ENCODE measurements at places on chromosomes 6 and 20.

GRCh38 chr6:138517635-138518034 is 18.3 kb upstream of the NHSL1 start:
- DNase-seq = no peak

DNA sequence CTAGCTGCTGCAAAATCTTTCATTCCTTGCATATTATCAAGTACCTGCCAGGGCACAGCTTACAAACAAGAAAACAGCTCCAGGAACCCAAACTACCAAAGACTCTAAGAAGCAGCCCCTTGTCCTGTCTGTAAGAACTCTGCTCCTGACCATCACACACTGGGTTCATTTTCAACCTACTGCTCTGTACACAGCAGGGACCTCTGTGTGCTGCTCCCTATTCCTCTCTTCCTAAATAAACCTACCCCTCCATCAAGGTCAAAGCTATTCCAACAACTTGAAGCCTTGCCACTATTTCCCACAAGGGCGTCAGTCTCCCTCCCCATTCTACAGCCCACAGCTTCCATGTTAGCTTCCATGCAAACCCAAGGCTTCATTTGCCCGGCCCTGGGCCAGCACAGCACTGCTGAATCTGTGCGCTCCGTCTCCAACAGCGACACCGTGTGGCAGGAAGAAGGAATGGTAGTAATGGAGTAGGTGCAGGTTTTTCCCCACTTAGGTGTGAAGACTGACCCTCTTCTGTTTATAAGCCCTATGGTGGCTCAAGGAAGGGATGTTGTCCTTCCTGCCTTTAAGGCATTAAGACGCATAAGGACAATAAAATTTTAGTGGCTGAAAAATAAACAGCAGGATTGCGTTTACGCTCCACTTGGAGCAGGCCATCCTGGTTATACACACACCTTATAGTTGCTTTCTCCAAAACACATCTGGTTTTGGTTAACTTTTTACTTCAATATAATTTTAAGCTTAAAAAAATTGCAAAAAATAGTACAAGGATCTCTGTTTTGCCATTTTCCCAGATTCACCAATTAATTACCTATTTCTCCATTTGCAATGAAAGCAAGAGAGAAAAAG is 115.2 kb upstream of the NXT1 start:
- DNase-seq = no peak

- DNase-seq = no peak
These were observed 19.2 kb upstream of the RIPOR3 start for GRCh38 chr20:50710492-50711063.

DNA sequence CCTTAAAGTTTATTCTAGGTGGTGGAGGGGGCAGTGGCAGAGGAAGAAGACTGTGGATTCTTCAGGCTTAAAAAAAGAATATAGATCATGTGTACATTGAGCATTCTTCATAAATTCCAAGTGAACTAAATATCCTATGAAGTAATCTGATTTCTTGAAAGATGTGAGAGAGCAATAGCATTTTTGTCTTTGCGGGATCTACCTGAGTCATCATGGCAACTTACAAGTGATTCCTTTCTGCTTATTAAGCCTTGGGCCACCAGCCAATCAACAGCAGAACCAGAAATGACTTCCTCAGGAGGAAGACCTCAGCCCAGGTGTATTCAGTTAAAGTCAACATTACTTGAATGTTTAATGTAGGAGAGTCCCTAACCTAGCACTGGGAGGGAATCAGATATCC is 756.9 kb downstream of the TFAP2A start:
- no peak for DNase-seq

DNA sequence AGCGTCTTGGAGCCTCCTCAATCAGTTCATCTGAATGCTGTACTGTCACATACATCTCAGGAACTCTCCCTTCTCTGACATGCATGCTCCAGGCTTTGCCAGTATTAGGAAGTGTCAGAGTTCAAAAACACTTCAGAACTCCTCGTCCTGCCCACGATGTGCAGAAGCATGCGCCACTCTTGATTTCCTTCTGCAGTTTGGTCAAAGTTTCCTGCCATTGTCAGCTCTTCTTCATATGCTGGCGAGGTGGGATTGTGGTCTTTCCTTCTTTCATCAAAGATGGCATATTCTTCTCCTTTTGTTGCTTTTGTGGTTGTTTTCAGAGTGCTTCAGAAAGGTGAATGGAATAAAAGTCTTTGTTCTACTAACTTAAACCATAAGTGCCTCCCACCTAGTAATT is 21.0 kb downstream of the SLC13A3 start:
- DNase-seq = no peak

All from T1000 (cell line).